ENCODE measurements at places on chromosomes 12 and 14.

DNA sequence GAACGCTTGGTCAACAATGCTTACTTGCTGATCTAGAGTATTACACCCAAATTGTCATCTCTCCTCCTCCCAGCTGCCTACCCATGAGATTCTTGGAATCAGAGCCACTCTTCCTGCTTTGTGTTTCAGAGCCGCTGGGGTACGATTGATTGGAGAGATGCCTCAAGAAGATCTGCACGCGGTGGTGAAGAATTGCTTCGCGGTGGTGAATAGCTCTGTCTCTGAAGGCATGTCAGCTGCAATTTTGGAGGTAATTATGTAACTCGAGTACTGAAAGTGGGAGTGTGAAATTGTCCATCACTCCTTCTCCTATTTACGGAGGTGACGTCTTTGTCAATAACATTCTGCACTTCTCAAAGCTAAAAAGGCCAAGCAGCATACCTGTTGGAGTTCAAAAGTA, 93.9 kb downstream of the GLT1D1 start:
- no peak for DNase-seq

DNA sequence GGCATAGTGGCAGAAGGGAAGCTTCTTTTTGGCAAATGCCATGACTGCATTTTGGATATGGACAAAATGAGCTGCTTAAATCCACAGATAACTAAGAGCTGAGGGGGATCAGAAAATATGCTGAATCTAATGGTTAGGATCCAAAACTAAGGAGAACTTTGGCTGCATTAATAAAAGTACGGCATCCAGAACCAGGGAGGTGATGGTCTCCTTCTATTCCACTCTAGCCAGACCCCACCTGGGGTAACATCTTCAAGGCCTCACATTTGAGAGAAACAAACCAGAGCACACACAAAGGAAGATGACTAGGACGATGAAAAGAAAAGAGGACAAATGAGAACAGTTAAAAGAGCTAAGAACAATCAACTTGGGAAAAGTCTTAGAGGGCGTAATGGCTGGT, 27.6 kb downstream of the NT5DC3 start:
- no peak for DNase-seq

GRCh38 chr14:54537651-54538050, 27.9 kb downstream of the CGRRF1 start:
- DNase-seq = no peak

DNA sequence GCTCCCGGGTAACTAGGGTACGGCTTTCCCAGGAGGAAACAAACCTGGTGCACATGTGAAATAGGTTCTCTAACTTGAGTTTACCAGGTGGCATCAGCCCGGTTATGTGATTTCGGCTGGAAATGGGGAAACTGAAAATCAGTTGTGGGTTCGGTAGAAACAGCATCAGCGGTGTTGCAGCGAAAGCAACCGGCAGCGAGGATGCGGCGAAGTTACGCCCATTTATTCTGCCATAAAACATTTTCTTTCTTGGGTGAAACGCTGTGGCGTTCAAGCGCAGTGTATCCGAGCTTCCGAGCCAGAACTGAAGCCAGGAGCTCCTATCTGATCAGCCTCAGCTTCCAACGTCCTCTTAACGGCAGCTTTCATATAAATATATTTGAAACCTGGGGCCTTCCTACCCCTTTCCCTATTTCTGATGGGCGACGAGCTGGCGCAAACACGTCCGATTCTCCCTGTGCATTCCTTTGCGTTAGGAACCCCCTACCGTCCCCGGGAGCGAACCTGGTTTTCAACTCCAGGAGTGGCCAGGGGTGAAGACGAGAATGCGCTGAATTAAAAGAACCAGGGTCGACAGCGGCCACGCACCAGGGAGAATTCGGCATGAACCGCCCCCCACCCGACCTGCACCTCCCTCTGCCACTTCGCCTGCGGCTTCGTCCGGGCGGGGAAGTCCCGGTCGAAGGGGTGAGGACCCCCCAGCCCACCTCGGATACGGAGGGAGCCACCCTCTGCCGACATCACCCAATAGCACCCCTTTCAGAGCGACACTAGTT, 1.6 kb downstream of the DPF3 start:
- DNase-seq = no peak

DNA sequence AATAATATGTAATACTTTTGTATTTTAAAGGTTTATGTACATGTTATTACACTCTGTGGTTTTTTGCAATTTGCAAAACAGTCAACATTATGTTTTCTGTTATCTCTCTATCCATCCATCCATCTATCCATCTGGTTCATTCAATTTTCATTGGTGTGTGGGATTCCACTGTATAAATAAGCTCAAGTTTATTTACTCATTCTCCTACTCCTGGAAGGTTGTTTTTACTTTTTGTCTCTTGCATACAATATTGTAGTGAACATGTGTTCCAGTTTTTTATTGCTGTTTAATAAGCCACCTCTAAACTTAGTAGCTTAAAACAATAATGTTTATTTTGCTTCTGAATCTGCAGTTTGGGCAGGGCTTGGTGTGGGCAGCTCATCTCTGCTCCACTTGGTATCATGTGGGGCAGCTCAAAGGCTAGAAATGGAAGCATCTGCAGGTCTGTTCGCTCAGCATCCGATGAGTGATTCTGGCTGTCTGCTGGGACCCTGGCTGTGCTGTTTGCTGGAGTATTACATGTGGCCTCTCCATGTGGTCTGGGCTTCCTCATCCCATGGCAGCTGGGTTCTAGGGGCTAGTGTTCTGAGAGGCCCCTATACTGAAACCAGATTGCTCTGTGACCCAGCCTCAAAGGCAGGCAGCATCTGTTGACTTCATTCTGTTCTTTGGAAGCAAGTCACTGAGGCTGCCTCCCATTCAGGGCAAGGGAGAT, 98.8 kb downstream of the SLC25A47 start:
- DNase-seq = no peak

DNA sequence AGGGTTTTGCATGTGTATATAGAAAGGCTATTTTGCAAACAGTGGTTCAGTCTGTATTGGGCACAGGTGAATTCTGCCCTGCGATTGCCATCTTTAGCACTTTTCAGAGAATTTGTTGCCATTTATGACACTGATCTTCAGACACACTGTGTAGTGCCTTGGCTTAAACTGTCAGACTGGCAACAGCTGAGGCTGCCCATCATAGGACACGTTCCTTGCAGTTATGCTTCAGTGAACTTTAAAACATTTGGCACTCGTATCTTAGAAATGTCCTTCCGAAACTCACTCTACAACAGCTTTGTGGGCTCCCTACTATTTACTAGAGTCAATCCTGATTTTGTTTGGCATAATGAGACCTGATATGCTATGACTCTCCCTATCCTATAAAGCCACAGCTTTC, 29.1 kb downstream of the AP5M1 start:
- DNase-seq = no peak

- no peak for DNase-seq
Observed at GRCh38 chr12:130835011-130835410, 4.0 kb downstream of the STX2 start.

- peak; percentile 90 for DNase-seq
Observed at GRCh38 chr14:65356327-65356836, 56.1 kb upstream of the FUT8 start.

DNA sequence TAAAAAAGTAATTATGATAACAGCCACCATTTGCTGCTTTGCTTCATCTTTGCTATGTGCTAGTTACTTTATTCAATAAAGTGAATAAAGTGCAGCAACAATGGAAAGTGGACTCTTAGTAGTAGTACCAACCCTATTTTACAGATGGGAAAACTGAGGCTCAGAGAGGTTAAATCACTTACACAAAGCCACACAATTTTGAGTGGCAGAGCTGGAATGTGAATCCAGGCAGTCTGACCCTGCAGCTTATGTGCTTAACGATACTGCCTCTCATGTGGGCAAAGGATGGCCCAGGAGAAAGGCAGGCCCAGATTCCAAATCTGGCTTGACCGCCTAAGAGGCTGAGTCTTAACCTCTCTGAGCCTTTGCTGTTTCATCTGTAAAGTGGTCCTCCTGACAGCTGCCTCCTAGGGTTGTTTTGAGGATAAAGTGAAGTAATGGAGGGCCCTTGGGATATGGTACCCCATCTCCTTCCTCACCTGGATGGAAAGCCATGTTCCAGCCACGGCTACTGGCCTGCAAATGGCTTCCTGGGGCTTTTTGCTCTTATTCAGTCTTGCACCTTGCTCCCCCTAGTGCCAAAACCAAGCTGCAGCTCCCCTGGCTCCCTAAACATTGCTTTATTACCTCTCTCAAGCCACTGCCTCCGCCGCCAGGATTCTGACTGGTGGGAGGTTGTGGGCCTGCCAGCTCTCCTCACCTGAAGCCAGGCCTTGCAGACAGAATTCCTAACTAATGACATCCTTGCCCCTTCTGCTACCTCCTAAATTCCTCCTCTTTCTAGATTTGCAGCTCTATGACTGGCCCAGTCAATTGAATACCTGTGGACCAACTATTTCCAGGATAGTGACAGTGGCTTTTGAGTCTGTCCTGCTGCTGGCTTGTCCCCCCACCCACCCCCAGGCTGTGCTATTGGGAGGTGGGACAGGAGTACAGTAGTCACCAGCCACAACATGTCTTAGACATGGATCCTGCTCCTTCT, 283.3 kb upstream of the PWP1 start:
- DNase-seq = peak; percentile 64

GRCh38 chr14:93994919-93995682, 2.0 kb upstream of the CCDC197 start:
- peak; percentile 72 for DNase-seq

GRCh38 chr14:85454226-85454813, 75.6 kb upstream of the FLRT2 start:
- DNase-seq = no peak

DNA sequence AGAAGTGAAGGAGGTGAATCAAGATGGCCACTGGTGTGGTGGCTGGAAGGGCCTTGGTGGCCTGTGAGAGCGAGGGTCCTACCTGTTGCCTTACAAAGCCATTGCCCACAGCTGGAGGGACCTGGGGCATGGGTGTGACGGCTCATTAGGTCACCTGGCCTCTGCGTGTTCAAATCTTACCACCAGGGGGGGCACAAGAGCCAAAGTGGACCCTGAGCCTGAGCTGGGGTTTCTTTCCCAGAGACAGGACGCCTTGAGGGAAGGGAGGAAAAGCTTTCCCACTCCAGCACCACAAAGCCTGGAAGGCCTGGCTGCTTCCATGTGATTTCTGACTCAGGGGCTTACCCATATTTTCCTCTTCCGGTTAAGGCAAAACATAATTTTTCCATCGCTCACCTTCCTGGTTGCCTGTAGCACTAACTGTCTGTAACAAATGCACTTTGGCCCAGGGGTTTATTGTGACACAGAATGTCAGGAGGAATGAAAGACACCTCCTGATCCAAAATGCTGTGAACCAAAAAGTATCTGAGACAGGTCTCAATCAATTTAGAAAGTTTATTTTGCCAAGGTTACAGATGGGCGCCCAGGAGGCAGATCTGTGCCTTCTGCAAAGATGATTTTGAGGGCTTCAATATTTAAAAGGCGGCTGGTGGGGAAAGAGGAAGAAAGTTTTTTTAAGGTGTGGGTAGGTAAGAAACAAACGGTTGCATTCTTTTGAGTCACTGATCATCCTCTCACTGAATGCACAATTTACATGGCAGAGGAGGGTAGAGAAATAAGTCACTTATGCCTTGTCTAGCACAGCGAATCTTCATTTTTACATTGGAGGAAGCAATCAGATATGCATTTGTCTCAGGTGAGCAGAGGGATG, 4.3 kb upstream of the CD9 start:
- DNase-seq = peak; percentile 80
